Bone marrow (tissue), 2 donors: ENCODE measurements at places on chromosomes 7 and 10.
A peak's percentile ranks its signal among the peaks of the same experiment; 100 is the strongest.

DNA sequence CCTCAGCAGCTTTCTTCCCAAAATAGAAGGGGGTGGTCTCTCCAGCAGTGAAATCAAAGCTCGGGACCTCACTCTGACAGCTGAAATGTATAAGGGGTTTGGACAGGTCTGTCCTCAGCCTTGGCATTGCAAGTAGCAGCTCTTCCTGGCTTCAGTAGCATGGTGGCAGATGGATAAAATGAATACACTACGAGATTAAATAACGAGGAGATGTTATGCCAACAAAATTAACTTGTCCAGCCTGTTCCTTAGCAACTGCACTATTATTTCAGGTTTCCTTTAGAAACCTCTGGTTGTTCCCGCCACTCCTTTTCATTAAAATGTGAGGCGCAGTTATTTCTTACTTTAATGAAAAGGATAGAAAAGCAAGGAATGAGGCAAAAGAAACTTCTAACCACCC, 24.9 kb downstream of the PRLHR start:
- no peak for DNase-seq

GRCh38 chr7:30974605-30975255, 11.0 kb downstream of the GHRHR start:
- no peak for DNase-seq

GRCh38 chr10:792083-792791, 102.8 kb upstream of the DIP2C start:
- no peak for DNase-seq

DNA sequence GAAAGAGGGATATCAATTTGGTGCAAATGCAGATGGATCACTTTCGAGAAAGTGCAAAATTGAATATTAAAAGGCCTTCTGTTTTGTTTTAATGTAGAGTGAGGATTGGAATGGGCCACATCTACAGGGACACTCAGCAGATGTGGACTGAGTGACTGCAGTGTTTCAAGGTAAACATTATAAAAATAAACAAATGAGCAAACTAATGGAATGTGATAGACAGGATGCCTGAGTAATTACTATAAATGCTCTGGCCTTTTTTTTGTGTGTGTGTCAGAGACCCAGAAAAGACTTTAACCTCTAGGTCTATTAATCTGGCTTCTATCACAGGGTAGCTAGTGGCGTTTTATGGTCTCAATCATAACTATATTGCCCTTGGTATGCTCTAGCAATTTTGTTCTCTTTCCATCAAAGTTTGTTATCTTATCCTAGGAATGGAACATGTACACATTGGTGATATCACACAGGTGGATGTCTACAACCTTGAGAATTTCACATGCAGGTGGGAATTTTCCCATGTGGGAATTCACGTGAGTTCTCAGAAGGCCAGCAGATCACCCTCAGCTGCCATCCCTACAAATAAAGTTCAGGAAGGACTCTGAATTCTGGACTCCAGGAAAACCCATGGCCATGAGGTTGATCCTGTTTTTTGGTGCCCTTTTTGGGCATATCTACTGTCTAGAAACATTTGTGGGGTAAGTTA, at the start of gene CPA2:
CPA2 (plus strand) TSS at position 606 of the 703 bp plus-strand sequence; CDS start at position 625, 19 bp downstream.
- DNase-seq = no peak

DNA sequence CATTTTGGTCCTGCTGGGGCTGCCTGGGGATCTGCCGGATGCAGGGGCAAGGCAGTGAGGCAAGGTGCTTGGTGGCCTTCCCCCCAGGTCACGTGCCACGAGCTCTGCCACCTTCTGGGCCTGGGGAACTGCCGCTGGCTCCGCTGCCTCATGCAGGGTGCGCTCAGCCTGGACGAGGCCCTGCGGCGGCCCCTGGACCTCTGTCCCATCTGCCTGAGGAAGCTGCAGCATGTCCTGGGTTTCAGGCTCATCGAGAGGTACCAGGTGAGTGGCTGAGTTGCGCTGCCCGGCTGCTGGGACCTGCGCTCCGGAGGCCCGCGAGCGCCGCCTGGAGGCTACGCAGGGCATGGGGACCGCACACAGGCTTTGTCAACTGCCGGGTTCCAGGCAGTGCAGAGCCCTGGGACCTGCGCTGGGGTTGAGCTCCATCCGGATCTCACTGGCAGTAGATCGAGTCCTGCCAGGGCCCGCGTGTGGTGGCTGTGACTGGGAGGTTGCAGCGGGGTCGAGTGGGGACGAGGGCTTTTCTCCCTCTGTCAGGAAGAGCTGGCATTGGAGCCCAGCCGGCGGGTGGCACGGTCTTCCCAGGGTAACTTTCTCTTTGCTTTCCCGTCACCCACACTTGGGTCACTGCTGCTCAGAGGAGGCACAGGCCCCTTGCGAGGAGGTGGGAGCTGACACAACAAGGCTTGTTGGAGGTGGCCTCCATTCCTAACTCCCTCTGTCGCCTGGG, 21.7 kb downstream of the AMZ1 start:
- DNase-seq = peak; percentile 58

GRCh38 chr7:27110186-27111031, 7.9 kb upstream of the HOXA2 start:
- DNase-seq = no peak

DNA sequence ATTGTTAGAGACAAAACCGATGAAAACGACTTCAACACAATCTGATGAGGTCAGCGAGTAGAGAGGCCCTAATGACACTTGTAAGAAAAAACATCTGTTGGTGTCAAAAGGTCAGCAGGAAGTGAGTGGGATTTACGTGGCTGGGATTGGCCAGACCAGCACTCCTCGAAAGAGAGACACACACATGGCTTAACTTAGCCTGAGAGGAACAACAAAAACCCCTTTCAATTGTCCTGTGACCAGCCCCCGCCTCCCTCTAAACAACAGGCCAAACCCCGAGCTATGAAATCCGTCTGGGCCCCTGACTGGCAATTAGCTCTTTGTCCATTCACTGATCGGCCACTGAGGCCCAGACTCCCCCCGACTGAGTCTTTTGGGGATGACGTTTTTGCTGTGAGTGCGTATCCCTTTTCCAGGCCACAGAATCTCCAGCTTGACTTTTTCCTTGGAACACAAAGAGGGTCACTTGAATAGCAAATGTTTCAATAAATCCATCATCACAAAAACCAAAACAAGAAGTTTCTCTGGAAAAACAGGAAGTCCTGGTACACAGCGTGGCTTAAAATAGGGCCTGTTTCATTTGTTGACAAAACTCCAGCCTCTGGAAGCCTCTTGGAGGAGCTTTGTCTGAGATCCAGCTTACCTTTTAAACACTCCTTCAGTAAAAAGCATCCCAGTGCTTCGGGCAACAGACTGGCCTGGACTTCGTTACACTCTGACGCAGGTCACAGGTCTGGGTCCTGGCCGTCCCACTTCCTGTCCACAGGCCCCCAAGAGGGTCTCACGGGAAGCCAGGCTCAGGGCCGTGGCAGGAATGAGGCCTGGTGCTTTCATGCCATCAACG, 103.0 kb downstream of the CTBP2 start:
- no peak for DNase-seq
